ENCODE measurements at places on chromosomes 16 and 17. TPM values are rescaled to one million over a fixed set of nuclear protein-coding genes. Genes with fewer than 3 reads are reported as not detected.

The EXOSC6 gene
- polyA plus RNA-seq, result 17.9 TPM

The LHX1 gene
- 0.97 TPM for polyA plus RNA-seq

The XAF1 gene
- 4.7 TPM for polyA plus RNA-seq

The SLC22A31 gene
- polyA plus RNA-seq, result 0.40 TPM

The DOC2A gene
- 2.1 TPM for polyA plus RNA-seq

The SHISA6 gene
- 1.5 TPM for polyA plus RNA-seq

The TSPAN10 gene
- polyA plus RNA-seq, result 2.3 TPM

The RUNDC3A gene
- 2.2 TPM for polyA plus RNA-seq

The GPR179 gene
- polyA plus RNA-seq, result 0.05 TPM

The KRTAP3-1 gene
- polyA plus RNA-seq, result not detected

The TMC7 gene
- polyA plus RNA-seq, result 2.4 TPM

The KRT15 gene
- 3.1 TPM for polyA plus RNA-seq

The OR3A2 gene
- 0.48 TPM for polyA plus RNA-seq

The PMFBP1 gene
- 3.5 TPM for polyA plus RNA-seq

- DNase-seq, result no peak
Observed at GRCh38 chr17:56831369-56832095, 2.2 kb downstream of the C17orf67 start.

- no peak for DNase-seq
Observed at GRCh38 chr16:50038756-50039529, 13.9 kb downstream of the CNEP1R1 start.

GRCh38 chr17:13634021-13634420 is 32.3 kb upstream of the HS3ST3A1 start:
- no peak for DNase-seq

DNA sequence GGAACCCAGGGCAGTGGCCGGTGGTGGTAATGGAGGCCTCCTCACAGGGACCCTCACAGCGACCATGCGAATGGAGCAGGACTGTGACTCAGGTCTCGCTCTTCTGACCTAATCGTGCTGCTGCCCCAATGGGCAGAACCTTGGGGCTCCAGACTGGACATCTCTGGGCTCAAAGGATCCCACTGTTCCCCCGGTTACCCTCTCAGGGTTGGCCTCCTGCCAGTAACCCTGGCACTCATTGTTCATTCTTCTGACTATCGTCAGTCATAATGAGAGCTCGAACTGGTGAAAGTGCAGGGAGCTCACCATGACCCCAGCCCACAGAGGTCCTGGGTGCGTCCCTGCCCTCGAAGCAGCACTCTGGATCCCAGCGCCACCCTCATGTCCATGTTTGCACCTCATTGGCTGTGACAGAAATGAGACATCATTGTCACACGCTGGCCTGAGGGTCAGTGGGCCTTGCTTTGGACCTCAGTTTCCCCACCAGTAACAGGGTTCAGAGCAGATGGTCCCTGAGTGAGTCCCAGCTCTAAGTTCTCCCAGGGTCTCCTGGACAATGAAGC is 4.0 kb upstream of the NPRL3 start:
- no peak for DNase-seq

- DNase-seq, result no peak
Observed at GRCh38 chr16:24347556-24347955, 91.4 kb downstream of the CACNG3 start.

- no peak for DNase-seq
Observed at GRCh38 chr16:79554912-79555311, 45.6 kb downstream of the MAF start.

- no peak for DNase-seq
Observed at GRCh38 chr17:57293077-57293476, 36.8 kb downstream of the MSI2 start.

- DNase-seq, result no peak
Observed at GRCh38 chr17:56914581-56915273, 878 bp upstream of the TRIM25 start.

- DNase-seq, result no peak
Observed at GRCh38 chr16:58411736-58412614, 19.7 kb downstream of the GINS3 start.

GRCh38 chr16:78462288-78463208 is 363.1 kb downstream of the WWOX start:
- DNase-seq, result no peak

DNA sequence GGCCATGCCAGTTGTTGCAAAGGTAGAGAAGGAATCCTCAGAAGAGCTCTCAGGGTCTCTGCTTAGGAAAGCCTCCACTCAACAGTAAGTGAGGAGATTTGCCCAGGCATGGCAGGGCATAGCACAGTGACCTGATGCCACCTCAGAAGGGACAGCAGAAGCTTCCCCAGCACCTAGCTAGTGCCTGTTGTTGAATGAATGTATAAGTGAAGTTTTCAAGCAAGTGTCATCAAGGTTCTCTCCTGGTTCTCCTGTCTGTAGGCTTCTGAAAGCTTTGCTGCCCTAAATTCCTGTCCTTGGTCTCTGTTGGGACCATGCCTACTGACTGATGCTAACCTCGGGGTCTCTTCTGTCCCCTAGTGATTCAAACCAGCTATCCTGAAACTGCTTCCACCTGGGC is 114.9 kb upstream of the TBX2 start:
- no peak for DNase-seq

DNA sequence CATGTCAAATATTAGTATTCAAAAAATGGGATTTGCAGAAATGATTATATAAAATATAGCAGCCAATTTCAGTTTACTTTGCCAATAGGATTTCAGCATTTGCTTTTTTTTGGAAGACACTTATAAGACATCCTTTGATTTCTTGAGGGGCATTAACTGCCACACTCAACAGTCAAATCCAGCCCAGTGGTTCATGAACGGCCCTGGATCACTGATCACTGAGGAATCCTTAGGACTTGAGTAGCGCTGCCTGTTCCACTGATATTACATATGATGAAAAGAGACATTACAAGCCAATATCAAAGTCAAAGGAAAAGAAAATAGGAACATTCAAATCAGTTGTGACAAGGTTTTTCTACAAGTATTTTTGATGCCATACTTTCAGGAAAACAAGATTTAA is 21.0 kb upstream of the YWHAE start:
- no peak for DNase-seq

DNA sequence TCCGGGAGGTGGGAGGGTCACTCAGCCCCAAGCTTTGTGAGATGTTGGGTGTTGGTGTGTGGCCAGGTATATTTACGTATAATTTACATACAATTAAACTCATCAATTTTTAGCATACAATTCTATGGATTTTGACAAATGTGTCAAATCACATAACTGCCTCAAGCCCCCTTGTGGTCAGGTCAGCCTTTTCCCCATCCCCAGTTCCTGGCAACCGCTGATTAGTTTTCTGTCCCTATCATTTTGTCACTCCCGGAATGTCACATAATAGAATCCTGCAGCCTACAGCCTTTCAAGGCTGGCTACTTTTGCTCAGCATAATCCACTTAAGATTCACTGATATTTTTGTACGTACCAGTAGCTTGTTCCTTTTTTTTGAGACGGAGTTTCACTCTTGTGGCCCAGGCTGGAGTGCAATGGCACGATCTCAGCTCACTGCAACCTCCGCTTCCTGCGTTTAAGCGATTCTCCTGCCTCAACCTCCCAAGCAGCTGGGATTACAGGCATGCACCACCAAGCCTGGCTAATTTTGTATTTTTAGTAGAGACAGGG is 19.3 kb upstream of the RAI1 start:
- DNase-seq, result no peak

GRCh38 chr17:79819085-79819484 is 20.2 kb downstream of the CBX4 start:
- no peak for DNase-seq

DNA sequence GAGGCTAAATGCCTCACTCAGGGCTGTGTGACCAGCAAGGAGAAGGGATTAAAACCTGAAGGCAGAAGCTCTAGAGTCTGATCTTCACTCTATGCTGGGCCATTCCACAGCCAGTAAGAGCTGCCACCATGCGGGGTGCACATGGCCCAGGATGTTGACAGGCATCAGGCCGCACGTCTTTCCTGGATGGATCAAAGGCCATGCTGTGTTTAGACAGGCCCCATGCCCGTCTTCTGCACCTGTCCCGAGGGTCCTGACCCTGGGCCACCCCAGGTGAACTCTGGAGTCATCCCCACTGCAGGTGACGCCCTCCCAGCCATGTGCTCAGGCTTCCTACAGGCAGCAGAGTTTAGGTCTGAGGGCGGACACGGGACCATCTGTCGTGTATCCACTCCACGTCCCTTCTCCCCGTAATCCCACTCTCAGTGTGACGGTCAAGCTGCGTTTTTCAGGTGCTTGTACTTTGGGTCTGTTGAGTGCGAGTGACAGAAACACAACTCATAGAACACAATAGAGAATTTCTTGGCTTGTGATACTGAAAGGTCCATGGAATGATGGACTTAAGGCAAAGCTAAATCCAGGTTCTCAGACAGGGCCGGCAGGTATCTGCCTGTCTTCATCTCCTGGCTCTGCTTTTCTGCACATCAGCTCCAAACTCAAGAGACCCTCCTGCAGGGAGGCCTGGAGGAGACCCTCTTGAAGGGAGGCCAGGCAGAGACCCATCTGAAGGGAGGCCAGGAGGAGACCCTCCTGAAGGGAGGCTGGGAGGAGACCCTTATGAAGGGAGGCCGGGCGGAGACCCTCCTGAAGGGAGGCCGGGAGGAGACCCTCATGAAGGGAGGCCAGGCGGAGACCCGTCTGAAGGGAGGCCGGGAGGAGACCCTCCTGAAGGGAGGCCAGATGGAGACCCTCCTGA is 13.2 kb downstream of the ZNF469 start:
- no peak for DNase-seq

DNA sequence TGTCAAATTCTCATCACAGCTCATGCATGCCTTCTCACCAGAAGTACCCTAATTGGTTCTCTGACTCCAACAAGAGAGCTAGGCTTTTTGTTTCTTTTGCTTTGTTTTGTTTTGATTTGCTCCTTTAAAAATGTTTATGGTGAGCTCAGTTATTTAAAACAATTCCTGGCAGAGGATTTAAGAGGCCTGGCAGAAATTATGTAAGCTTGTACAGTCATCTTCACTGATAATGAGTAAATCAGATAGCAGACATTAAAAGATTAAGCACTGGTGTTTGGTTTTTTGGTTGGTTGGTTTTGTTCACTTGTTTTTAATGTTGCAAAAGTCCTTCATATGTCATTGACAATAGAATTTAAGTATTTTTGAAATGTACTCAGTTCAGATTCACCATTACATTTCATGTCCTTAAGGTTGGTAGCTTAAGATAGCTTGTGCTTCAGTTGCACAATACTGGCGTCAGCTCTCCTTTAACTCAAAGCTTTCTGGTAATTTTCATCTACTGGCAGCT is 378.9 kb downstream of the CDH13 start:
- no peak for DNase-seq

DNA sequence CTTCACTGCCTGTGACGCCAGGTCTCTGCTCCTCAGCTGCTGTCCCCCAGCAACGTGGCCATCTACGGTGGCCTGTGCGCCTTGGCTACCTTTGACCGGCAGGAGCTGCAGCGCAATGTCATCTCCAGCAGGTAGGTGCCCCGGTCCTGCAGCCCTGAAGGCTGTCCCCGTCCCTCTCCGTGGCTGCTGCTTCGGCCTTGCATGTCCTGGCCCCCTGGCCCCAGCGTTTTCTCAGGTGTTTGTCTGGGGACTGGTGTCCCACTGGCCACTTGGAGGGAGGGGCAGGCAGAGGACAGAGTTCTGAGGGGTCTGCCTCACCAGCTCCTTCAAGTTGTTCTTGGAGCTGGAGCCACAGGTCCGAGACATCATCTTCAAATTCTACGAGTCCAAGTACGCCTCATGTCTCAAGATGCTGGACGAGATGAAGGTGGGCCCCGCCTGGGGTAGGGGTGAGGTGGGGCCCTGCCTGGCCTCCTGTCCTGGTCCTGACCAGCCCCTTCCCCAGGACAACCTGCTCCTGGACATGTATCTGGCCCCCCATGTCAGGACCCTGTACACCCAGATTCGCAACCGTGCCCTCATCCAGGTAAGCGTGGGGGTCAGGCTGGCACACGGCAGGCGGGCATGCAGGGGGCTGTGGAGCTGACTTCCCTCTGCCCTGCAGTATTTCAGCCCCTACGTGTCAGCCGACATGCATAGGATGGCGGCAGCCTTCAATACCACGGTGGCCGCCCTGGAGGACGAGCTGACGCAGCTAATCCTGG is 4.4 kb downstream of the GPS1 start:
- DNase-seq, result no peak

GRCh38 chr17:49748791-49749190 is 15.1 kb downstream of the FAM117A start:
- DNase-seq, result no peak

GRCh38 chr16:84421081-84421937 is 53.0 kb downstream of the ATP2C2 start:
- no peak for DNase-seq

DNA sequence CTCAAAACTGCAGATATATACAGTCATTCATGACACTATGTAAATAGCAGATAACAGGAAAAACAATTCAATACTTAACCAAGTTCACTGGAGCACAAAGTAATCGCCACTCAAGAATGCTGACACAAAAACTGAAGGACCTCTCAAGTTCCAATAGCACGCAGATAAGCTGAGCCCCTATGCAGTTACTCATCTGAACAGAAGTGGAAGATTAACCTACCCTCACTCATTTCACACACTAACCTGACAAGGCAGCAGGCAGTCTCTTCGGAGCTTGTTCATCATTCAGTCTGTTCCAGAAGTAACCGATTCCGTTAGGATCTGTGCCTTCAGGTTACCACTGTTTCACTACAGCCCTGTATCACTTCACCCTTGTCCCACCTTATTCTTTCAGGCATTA is 6.0 kb downstream of the HELZ start:
- DNase-seq, result no peak

GRCh38 chr17:43449470-43450248 is 34.1 kb upstream of the DHX8 start:
- DNase-seq, result no peak

DNA sequence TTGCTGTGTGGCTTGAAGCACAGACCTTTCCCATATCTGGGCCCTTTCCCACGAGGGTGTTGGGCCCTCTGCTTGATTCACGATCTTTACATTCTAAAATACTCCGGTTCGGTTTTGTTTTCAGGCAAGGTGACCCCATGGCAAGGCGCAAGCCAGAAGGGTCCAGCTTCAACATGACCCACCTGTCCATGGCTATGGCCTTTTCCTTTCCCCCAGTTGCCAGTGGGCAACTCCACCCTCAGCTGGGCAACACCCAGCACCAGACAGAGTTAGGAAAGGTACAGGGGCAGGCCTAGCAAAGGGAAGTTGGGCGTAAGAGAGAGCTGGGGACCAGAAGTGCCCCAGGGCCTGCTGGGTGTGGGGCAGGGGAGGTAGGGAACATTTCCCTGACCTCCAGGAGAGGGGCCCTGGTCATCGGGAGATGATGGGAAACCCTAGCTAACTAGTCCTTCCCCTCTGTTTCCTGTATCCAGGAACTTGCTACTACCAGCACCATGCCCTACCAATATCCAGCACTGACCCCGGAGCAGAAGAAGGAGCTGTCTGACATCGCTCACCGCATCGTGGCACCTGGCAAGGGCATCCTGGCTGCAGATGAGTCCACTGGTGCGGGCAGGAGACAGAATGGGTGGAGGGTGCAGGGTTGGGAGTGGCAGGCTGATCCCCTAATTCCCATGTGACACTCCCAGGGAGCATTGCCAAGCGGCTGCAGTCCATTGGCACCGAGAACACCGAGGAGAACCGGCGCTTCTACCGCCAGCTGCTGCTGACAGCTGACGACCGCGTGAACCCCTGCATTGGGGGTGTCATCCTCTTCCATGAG is 1.4 kb downstream of the ALDOA start:
- DNase-seq, result no peak

Measured in left renal pelvis (tissue), 4 donors.